ENCODE measurements at places on chromosomes 2 and 18. TPM values are rescaled to one million over a fixed set of nuclear protein-coding genes. Genes with fewer than 3 reads are reported as not detected.

DNA sequence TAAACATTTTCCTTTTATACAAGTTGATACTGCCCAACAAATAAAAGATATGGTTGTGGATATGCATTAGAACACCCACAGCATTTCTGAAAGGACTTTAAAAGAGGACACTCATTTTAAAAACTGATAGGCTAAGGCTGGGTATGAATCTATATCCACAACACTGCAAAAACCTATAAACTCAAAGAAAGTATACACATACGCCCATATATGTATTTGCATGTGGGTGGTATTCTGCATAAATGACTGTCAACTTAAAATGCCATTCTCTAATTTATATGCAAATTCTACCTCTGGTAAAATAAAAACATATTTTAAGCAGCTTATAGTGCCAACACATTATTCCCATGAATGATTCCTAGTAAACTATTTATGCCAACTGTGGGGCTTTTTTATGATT, 20.1 kb downstream of the FIGN start:
- no peak for DNase-seq
- H3K27ac ChIP-seq: no peak overlapping the region
- no peaks in the 10 kb centered on the region for H3K4me1 ChIP-seq
- H3K36me3 ChIP-seq: no peaks in the 10 kb centered on the region
- no peaks in the 10 kb centered on the region for H3K27me3 ChIP-seq

The ABCB11 gene
- total RNA-seq: not detected

The PECR gene
- total RNA-seq: 39.8 TPM

The UCN gene
- 4.1 TPM for total RNA-seq

DNA sequence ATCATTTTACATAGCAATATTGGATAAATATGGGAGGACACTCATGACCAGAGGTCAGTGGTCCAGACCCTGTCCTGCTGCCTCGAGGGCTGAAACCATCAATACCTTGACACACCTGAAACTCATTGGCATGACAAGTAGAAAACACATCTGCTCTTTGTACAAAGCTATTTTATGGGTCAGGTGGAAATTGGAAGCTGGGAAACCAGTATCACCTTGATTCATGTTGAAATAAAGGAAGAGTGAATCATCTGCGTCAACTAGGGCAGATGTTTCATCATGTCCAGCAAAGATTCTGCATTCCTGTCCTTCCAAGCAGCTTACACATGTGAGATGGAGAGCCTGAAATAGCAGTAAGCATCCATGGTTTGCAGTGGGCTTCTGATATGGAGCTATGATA, 80.0 kb upstream of the ERBB4 start:
- H3K27ac ChIP-seq: no peak overlapping the region
- no peaks in the 10 kb centered on the region for H3K36me3 ChIP-seq
- no peaks in the 10 kb centered on the region for H3K27me3 ChIP-seq
- no peak for DNase-seq
- H3K4me3 ChIP-seq: no peak overlapping the region

DNA sequence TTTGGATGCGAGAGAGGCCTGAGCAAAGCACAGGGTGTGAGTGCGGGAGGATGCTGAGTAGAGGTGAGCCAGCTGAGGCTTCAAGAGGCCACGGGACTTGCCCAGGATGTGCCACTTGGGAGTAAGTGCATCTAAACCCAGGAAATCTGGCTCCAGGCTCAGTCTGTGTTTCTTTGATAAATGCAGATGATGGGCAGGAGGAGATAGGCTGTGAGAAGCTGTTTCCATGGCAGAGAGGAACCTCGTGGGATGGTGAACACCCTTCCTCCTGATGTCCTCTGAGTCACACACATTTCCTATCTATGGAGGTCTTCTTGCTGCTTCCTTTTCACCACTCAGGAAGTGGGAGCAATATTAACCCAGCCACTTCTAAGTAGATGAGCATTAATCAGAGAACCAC, 38.4 kb upstream of the CELF4 start:
- no peak for DNase-seq
- no peaks in the 10 kb centered on the region for H3K27me3 ChIP-seq
- no peak overlapping the region for H3K4me3 ChIP-seq
- no peaks in the 10 kb centered on the region for H3K36me3 ChIP-seq
- no peaks in the 10 kb centered on the region for H3K4me1 ChIP-seq

The EXOC6B gene
- 11.0 TPM for total RNA-seq

DNA sequence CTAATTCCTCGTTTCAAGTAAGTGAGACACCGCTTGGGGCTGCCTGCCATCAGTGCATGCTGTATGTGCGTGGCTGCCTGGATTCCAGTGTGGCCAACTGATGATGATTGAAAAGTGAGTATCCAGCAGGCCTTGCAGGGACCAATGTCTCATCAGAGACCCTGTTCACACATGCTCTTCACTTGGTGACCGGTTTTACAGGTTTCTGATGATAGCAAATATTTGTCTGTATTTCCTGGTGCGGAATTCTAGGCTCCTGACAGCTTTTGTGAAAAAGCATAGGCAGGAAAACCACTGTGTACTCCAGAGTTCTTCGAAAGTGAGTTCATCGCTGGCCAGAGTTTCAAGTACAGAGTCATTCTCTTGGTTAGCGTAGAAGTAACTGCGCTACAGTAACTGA, 13.8 kb upstream of the YWHAQ start:
- H3K27ac ChIP-seq: no peak overlapping the region
- H3K4me3 ChIP-seq: no peak overlapping the region
- no peaks in the 10 kb centered on the region for H3K27me3 ChIP-seq
- H3K4me1 ChIP-seq: no peaks in the 10 kb centered on the region

GRCh38 chr18:9803698-9804516, 81.9 kb upstream of the TXNDC2 start:
- no peak for DNase-seq
- H3K36me3 ChIP-seq: no peaks in the 10 kb centered on the region
- H3K27ac ChIP-seq: peak overlapping the region; percentile 55
- H3K4me3 ChIP-seq: no peak overlapping the region
- no peaks in the 10 kb centered on the region for H3K27me3 ChIP-seq

DNA sequence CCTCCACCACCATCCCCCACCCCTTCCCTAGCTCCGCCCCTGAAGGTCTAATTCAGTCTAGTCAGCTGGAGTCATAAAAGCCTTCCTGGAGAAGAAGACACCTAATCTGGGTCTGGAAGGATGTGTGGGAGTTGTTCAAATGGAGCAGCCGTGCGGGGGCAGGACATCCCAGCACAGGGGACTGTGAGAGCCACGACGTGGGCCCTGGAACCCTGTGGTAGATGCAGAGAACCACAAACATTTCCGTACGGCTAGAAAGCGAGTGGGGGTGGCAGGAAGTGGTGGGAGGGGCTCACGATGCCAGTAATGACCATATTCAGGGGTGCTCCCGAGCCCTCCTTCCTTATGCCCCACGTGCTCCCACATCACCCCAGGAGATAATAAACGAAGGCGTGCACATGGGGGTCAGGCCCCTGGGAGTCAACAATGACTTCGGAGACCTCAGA, 20.9 kb upstream of the COL6A3 start:
- no peaks in the 10 kb centered on the region for H3K36me3 ChIP-seq
- H3K4me1 ChIP-seq: no peaks in the 10 kb centered on the region
- no peak for DNase-seq
- H3K27ac ChIP-seq: no peak overlapping the region

DNA sequence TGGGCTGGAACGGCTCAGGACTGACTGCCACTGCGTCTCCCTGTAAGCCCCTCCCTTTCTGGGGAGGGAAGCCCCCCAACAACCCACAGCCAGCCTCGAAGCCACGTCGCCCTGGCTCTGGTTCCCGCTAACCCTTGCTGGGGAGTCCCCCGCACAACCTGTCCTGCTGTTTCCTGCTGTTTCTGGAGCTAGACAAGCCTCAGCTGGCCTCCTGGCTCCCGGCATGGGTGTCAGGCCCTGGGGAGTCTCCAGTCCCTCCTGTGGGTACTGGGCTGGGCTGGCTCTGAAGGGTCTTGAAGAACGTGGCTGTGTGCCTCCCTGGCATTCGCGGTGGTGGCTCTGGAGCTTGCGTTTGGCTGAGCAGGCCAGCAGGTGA, 20.9 kb downstream of the NFATC1 start:
- H3K36me3 ChIP-seq: peaks cover 9% of the 10 kb centered on the region
- peak; percentile 52 for DNase-seq

DNA sequence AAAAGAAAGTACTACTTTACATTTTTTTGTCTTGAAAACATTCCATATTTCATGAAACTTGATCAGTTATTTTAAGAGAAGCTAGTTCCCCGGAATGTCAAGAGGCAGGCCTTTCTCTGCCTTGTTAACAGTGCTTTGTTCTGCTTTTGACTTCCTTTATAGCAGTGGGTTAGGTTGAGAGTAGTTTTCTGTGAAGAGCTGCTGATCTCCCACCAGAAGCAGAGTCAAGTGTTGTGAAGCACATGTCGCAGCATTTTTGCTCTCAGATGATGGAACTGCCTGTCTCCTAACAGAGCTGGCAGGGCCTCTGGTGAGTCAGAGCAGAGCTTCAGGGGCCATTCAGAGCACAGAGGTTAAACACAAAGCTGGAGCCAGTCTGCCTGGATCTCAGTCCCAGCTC, 871.8 kb downstream of the SLC4A3 start:
- H3K27ac ChIP-seq: no peak overlapping the region
- H3K27me3 ChIP-seq: no peaks in the 10 kb centered on the region
- no peaks in the 10 kb centered on the region for H3K4me1 ChIP-seq
- H3K4me3 ChIP-seq: no peak overlapping the region

The EIF2AK2 gene
- 41.9 TPM for total RNA-seq

DNA sequence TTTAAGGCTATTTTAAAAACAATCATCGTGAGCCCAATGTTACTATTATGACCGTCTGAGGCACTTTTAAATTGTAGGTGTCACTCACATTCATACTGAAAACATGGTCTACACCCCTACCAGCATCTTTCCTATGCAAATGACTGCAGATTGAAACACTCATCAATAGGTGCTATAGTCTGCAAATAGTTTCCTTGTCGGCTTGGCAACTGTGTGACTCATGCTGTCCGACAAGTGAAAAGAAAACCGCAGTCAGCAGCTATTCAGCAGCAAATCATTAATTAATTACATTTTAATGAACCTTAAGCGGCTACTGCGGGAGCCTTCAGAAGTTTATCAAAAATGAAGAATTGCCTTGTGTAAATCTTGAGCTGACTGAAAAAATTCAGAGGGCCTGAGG, 134.4 kb downstream of the FIGN start:
- no peaks in the 10 kb centered on the region for H3K4me1 ChIP-seq
- H3K27me3 ChIP-seq: no peaks in the 10 kb centered on the region
- DNase-seq: no peak

All from upper lobe of left lung (tissue), 6 donors.